C1 segment of cervical spinal cord (tissue), 14 donors: ENCODE measurements at places on chromosomes 1 and 21.

- no peak for DNase-seq
Measured at GRCh38 chr1:234967121-234967520, 161.5 kb downstream of the TOMM20 start.

DNA sequence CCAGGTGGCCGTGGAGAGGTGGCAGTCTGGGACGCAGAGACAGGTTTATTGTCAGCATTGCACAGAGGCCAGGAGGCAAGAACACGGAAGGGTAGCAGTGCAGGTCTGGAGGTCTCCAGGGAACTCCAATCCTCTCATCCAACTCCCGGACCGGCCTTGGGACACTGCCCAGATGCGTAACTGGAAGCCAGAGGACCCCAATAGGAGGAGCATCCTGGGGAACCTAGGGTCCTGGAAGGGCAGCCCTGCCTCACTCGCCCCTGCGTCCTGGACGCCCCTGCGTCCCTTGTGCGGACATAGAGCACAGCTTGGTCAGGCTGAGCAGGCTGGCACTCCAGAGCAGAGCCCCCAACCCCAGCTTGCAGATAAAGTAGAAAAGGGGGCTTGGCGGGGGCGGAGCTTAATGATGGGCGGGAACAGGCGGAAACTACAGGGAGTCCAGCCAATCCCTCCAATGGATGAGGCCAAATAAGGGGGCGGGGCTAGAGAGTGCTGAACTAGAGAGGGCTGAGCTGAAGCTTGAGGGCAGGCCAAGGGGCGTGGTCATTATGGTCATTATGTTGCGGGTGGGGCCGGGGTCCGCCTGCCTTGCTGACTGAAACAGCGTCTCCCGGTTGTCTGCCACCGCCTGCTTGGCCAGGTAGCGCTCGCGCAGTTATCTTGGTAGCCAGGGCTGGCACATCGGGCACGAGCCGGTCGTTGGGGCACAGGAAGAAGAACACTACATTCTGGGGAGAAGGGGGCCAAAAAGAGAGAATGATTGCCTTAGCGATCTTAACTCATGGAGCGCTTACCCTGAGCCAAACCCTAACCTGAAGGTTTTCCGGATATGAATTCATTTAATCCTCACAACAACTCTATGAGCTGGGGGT is 3.7 kb upstream of the ARHGEF19 start:
- peak; percentile 38 for DNase-seq

- no peak for DNase-seq
Measured at GRCh38 chr1:150271291-150271959, 1.2 kb upstream of the C1orf54 start.

GRCh38 chr1:182634306-182635072 is 30.3 kb upstream of the RGS16 start:
- no peak for DNase-seq

- no peak for DNase-seq
Measured at GRCh38 chr1:164914208-164914607, 355.2 kb downstream of the PBX1 start.

DNA sequence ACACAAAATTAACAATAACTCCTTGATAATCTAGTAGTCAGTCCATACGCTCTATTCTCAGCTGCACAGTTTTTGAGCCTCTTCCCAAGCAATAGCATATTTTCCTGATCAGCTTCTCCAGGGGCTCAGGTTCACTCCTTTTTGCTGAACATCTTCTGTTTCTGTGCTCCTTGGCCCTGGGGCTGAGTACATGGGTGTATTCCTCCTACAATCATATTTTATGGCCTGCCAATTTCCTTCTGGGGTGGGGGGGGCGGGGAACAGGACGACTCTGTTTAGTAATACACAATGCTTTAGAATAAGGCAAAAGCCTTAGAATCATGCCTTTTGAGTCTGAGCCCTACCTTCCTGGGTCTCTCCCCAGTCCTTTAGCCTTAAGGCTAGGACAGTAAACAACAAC is 8.5 kb downstream of the CLDN19 start:
- no peak for DNase-seq

DNA sequence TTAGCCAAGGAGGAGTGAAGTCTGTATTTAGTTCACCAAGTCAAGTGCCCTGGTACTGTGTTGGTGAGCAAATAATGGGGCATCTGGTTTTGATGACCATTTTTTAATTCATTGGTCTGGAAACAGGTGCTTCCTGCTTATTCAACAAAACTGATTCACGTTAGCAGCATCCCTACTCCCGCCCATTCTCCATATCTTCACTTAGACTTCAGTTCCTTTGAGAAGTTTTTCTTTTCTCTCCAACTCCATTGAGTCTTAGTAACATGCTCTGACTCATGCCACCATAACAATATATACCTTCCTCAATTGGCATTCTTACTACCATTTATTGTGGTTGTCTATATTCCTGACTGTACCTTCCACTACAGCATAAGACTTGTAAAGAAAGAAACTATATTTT is 468.9 kb downstream of the DPYD start:
- DNase-seq, result no peak

- DNase-seq, result no peak
Measured at GRCh38 chr1:201213106-201213770, 22.6 kb downstream of the IGFN1 start.

GRCh38 chr1:204834752-204835151 is 35.9 kb upstream of the NFASC start:
- no peak for DNase-seq

GRCh38 chr1:167681024-167681423 is 40.8 kb upstream of the MPZL1 start:
- no peak for DNase-seq

DNA sequence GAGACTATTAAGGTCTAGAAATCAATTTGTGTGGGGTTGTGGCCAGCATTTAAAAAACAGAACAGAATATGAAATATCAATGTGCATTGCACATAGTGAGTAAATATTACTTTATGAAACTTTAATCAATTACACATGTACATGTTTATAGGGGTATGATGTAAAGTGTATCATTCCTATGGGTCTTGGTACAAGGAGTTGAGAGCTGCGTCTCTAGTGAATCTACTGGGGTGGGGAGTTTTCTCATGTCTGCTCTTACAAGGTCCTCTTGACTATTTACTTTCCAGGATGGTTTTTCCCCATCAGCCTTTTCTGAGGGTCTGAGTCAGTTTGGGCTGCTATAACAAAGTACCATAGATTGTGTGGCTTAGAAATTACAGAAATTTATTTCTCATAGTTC is 75.8 kb downstream of the BACH1 start:
- no peak for DNase-seq

DNA sequence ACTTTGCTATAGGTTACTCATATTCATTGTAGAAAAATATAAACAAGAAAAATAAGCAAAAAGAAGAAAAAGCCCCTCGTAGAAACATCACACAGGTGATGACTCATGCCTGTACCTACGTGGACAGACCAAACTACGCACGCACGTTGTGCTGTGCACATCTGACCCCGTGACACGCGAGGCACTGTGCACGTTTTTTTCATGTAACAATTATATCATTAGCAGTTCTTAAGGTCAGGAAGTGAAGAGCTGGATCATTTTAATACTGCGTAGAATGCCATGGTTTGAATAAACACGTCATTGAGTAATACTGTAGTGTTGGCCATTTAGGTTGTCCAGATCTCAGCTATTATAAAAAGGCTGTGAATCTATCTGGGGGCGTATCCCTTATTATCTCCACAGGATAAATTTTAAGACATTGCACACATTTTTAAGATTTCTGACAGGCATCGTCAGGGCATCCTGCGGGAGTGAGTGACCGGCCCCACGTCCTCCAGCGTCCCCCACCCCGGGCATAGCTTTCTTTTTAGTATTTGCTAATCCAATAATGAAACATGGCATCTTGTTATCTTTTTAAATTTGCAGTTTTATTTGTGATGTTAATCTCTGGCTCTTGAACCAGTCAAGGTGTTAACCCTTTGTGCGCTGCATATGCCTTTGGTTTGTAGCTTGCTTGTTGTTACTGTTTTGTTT is 23.4 kb upstream of the ADARB1 start:
- DNase-seq, result no peak
